ENCODE measurements at places on chromosomes 6 and 20.

DNA sequence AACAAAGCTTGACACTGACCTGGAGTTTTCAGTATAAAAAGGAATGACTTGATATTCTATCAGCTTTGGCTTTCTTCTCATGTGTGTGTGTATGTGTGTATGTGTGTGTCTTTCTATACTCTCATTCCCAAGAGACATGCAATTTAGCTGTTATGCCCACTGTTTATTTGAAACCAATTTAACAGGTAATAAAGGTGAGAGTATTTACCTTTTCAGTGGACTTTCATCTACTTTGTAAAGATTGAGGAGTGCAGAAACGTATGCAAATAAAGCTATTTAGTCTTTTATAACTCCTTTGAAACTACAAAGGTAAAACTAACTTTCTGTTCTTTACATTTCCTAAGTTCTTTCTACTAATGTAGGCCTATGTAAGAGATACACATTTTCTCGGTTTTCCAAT lies 103.5 kb upstream of the HS3ST5 start:
- no peak for DNase-seq

DNA sequence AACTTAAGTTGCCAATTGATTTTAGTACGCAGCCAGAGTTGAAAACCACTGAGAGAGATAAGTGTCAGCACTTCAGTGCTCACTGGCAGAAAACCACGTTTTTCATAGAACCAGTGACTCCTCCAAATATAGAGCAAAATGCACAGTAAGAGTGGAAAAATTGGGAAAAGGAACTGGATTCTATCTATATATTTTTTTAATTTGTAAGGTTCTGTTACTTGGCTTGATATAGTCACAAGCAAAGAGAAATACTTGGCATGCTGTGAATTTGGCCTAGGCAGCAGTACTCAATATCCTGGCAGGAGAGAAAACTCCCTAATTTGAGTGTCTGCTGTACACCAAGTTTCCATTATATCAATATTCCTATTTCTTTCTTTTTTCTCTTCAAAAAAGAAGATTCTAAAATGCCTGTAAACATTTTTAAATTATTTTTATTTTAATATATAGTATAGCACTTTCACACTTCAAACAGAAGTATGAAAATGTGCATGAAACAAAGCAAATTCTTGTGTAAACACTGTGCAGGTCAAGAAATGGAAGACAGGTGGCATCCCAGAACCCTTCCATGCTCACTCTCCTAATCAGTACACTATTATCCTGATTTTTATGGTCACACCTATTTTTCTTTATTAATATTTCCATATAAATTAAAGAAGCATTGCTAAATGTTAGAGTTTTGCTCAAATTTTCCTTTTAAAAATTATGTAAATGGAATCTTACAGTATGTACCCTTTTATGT lies 561.8 kb upstream of the RNF217 start:
- DNase-seq = no peak

DNA sequence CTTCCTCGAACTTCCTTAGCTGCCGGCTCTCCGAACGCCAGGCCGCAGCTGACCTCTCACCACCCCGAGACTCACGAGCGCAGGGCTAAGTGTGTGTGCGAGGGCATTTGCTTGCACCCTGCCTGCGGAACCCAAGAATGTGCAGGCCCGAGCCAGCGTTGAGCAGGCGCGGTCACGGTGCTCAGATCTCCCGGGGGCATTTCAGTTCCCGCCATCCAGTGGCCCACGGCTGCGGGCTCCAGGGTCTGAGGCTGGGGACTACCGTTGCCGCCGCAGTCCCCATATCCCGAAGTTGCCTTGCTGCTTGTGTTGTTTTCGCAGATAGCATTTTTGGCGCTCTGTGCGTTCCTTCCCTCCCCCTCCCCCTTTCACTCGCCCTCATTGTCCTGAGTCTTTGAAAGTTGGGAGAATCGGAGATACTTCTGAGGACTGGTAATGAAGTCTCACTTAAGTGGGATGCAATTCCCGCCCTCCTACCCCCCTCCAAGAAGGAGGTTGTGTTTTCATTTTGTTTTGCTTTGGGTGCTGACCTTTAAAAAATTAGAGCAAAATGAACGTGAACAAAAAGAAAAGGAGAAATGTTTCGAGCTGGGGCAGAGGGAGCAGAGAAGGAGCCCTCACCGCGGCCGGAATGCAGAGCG lies 1.7 kb downstream of the NR2E1 start:
- no peak for DNase-seq

DNA sequence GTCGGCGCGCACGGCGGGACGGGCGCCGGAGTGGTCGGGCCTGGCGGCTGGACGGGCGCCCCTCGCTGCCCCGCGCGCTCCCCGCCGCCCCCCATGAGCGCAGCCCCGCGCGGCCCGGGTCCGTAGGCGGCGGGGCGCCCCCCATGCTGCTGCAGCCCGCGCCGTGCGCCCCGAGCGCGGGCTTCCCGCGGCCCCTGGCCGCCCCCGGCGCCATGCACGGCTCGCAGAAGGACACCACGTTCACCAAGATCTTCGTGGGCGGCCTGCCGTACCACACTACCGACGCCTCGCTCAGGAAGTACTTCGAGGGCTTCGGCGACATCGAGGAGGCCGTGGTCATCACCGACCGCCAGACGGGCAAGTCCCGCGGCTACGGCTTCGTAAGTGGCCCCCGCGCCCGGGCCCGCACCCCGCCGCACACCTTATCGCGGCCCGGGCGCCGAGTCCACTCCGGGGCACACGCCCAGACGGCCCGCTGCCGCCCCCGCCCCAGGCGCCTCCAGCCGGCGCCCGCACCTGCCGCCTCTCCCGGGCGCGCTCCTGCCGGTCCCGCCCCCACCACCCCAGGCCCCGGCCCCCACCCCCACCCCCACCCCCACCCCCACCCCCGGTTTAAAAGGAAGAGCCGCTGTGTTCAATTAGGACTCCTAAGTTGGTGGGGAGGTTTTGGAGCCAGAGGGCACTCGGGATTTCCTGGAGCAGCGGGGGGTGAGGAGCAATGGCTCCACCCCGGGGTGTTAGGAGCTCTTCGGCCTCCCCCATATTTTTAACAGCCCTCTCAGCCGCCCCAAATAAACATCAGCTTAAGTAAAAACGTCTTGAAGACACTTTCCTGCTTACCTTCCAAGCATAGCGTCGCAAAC lies 474 bp downstream of the RBM38 start:
- no peak for DNase-seq

GRCh38 chr6:44784195-44784594 lies 396.7 kb downstream of the CDC5L start:
- no peak for DNase-seq

GRCh38 chr6:128057541-128057940 lies 156.7 kb upstream of the THEMIS start:
- no peak for DNase-seq

GRCh38 chr6:29251736-29252135 lies 49.8 kb upstream of the OR14J1 start:
- no peak for DNase-seq

DNA sequence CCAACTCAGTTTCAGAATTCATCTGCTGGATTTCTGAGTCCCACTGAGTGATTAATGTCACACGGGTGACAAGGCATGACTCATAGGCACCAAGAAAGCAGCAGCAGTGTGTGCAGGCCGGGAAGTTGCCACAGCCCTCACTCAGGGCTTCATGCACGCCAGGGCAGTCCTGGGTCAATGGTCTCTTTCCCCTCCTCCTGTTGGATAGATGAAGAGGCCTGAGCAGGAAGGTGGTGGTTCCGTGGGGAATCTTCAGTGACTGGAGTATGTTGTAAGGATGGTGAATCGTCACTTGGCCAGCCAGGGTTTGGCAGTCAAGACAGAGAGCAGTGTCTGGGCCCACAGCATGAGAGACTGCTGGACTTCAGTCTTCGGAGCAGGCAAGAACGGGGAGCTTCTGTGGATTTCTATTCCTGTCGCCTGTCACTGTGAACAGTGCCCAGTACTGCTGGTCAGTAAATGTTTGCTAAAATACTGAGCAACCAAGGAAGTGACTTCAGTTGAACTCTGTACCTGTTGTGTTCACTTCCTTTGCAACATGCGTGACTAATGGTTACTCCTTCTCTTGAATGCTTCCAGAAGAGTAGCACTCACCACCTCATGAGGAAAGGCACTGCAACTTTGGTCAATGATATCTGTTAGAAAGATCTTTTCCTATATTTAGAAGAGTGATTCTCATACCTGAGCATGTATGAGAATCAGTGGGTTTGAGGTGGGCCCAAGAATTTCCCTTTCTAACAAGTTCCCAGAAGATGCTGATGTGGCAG lies 62.0 kb upstream of the CD93 start:
- DNase-seq = no peak

GRCh38 chr6:103113416-103113815 lies 1719.9 kb downstream of the GRIK2 start:
- no peak for DNase-seq

DNA sequence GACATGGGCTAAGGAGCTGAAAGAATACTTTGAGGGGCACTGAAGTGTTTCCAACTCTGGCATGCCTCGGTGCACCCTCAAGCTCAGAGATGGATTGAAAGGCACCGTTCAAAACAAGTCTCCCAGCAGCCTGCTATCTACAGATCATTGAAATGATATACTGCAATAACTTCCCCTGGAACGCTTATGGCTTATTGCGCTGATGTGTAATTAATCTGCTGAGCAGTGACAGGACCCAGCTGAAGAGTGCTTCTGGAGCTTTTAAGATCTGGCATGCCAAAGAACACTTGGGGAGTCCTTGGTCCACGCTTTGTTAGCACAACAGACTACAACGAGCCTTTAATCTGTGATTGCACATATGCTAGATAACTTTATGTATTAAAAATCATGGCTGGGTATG lies 708.2 kb downstream of the PRKN start:
- DNase-seq = no peak

- DNase-seq = no peak
These were observed 52.5 kb downstream of the RBL1 start for GRCh38 chr20:37042986-37043972.

GRCh38 chr6:33850869-33851541 lies 47.2 kb upstream of the MLN start:
- no peak for DNase-seq

DNA sequence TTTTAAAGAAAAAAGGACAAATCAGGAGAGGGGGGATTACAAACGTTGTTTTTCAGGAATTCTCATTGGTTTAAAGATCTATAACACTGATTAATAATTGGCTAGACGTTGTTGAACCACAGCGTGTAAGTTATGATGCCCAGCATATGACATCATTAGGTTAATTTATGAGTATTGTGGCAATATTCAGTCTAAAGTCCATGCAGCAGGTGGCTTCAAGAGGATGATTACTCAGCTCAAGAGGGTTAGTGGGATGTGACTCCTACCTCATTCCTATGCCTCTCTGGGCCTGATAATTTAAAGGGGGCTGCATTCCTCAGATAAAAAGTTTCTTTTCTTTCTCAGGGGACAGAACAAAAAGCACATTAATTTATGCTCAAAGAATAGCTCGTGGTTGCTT lies 1309.0 kb downstream of the EPHA7 start:
- no peak for DNase-seq

DNA sequence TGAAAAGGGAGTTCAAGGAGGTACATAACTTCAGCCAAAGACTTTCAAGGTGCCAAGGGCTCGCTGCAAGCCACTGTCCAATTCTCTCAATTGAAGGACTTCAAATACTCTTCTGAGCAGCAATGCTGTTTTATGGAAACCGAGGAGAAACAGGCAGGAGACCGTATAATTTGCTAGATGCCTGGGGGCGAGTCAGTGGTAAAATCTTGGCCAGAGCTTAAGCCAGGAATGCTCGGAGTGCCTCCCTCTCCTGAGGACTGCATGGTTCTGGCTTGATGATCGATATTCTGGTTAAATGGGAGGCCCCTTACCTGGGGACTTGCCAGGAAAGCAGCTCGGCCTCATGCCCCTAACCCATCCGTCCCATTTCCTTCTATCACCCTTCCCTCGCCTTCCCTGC lies 35.8 kb upstream of the NOP56 start:
- no peak for DNase-seq

DNA sequence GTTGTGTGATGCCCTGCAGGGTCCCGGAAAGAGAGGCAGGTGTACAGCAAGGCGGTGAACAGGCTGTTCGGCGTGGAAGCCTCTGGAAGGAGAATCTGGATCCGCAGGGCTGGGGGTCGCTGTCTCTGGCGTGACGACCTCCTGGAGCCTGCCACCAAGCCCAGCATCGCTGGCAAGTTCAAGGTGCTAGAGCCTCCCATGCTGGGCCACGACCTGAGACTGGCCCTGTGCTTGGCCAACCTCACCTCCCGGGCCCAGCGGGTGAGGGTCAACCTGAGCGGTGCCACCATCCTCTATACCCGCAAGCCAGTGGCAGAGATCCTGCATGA lies 36.5 kb downstream of the TGM6 start:
- DNase-seq = no peak

DNA sequence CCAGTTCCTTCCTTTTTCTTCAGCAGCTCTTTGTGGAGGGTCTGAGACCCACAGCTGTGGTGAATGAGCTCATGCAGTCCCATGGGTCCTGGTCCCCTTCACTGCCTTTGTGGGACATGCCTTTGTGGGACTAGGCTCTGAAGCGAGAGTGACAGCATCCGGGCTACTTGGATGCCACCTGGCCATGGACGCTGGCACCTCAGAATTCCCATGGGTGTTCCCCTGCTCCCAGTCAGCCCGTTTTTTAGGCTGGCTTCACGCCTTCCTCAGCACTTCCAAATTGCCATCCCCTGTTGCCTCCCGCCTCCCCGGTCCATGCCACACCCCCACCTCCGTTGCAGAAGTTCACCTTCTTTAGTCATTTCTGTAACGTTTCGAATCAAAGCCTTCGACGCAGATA lies 45.1 kb downstream of the RAMACL start:
- no peak for DNase-seq

- DNase-seq = no peak
These were observed 52.2 kb downstream of the GFRAL start for GRCh38 chr6:55379471-55379870.

DNA sequence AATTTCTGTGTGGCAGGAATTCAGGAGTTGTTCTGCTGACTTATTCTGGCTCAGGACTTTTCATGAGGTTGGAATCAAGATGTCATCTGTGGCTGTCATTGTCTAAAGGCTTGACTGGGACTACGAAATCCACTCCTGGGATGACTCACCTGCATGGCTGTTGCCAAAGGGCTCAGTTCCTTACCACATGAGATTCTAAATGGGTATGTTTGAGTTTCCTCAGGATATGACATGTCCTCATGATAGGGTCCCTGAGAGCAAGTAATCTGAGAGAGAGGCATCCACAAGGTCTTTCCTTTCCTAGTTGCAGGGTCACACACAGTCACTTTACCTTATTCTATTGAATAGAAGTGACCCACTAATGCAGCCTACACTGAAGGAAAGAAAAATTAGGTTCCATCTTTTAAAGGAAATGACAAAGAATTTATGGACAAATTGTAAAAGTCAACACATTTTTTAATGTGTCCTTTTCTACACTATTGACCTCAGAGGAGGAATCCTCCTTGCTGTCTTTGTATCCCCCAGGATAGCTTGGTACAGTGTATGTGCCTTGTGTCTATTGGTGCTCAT lies 1025.0 kb upstream of the GJE1 start:
- DNase-seq = no peak

DNA sequence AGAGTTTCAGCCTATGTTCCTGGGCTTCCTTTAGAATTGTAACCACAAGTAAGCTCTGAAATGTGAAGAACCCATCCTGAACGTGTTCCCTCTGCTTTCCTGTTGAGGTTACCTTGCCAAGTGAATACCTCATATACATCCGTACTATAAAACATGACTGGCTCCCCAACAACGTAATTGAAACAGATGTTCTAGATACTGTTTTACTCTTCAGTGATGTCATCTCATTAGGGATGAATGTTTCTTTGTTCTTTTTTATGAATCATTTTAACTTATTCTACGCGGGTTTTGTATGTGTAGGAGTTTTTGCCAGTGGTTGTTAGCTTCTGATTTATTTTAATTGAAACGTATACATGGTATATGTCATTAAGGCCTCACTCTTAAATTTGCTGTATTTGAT lies 166.8 kb downstream of the SAMD5 start:
- no peak for DNase-seq

- no peak for DNase-seq
These were observed 7.2 kb downstream of the MYLK4 start for GRCh38 chr6:2743280-2744208.
